Osteocyte (in vitro differentiated cells): ENCODE measurements at places on chromosomes 6 and 20. TPM values are rescaled to one million over a fixed set of nuclear protein-coding genes. Genes with fewer than 3 reads are reported as not detected.

DNA sequence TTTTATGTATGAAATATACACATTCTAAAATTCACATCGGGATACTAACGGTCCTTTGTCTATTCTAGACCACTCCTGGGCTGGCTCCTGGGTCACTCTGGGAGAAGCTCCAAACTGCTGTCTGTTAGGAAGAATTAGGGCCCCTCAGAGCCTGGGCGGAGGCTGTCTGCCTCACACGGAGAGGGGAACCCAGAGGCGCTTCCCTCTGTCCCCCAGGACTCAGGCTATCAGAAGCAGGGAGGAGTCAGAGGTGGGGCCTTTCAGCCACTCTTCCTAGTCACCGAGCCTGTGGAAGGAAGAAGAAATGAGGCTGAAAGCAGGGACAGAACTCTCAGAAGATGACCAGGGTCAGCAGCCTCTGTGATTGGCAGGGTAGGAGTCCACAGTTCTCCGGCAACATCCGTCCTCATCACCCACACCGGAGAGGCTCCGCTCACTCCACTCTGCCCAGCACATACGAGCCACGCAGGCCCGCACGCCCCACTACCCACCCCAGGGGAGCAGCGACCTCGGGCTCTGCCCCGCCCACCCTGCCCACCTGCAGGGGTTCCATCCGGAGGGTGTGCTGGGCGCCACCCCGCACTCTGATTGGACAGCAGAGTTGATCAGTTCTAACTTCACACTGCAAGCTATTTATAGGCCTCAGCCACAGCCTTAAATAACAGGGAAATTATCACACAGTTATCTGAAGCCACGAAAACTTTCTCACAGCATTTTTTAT lies 182.1 kb upstream of the AFDN start:
- H3K27me3 ChIP-seq, result no peaks in the 10 kb centered on the region
- H3K4me1 ChIP-seq, result peaks cover 15% of the 10 kb centered on the region
- no peaks in the 10 kb centered on the region for H3K36me3 ChIP-seq
- no peak overlapping the region for H3K4me3 ChIP-seq
- no peak for DNase-seq

DNA sequence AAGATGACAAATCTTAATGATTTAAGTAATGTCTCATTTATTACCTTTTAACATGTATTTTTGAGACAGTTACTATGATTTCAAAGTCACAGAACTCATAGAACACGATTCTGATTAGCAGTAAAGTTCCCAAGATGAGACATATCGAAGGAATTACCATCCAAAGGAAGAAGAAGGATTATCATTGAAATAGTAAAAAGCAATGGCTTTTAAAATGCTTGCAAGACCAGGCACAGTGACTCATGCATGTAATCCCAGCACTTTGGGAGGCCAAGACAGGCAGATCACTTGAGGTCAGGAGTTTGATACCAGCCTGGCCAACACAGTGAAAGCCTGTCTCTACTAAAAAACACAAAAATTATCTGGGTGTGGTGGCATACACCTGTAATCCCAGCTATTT lies 219.2 kb downstream of the KHDC1L start:
- H3K4me3 ChIP-seq, result no peak overlapping the region
- DNase-seq, result no peak
- H3K4me1 ChIP-seq, result no peaks in the 10 kb centered on the region
- H3K27me3 ChIP-seq, result no peaks in the 10 kb centered on the region
- no peak overlapping the region for H3K27ac ChIP-seq

GRCh38 chr6:1659816-1660215 lies 50.1 kb downstream of the FOXC1 start:
- DNase-seq, result no peak
- no peaks in the 10 kb centered on the region for H3K27me3 ChIP-seq
- H3K36me3 ChIP-seq, result peaks cover 8% of the 10 kb centered on the region

GRCh38 chr6:39422238-39422637 lies 99.7 kb upstream of the KCNK16 start:
- H3K4me3 ChIP-seq, result no peak overlapping the region
- no peaks in the 10 kb centered on the region for H3K36me3 ChIP-seq
- no peaks in the 10 kb centered on the region for H3K27me3 ChIP-seq
- peaks cover 29% of the 10 kb centered on the region for H3K4me1 ChIP-seq
- H3K27ac ChIP-seq, result peak overlapping the region; percentile 56

TPD52L2 gene
- total RNA-seq, result 102 and 109 TPM in 2 replicates

DNA sequence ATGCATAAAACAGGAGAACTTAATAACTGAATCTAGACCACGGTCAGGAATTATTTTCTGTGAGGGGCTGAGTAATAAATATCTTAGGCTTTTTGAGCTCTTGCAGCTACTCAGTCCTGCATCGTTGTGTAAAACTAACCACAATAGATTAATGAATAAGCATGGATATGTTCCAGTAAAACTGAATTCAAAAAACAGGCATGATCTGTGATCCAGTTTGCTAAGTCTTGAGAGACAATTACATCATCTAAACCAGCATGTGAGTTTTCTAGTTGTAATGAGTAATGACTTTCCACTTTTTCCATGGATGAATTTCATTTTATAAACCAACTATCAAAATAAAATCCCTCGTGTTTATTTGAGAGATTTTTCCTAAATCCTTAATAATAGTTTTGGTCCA lies 336.8 kb downstream of the RFPL4B start:
- no peaks in the 10 kb centered on the region for H3K36me3 ChIP-seq
- H3K4me1 ChIP-seq, result peaks cover 35% of the 10 kb centered on the region
- DNase-seq, result no peak
- H3K27ac ChIP-seq, result peak overlapping the region; percentile 87
- no peak overlapping the region for H3K4me3 ChIP-seq

FRMD1 gene
- 0.05 and 0.34 TPM in 2 replicates for total RNA-seq

DNA sequence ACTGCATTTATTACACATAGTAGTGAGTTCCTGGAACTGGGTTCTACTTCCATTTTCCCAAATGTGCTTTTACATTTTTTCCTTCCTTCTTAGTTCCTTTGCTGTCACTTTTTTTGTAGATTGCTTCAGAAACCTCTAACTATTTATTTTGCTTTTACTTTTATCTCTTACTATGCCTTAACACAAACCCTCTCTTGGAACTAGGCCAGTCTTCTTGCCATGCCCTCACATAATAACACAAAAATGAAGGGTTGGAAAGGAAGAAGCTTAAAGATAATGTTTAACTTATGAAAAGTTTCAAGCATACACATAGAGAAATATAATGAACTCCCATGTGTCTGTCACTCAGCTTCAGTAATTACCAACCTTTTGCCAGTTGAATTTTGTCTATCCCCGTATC lies 27.1 kb downstream of the TOP1 start:
- H3K4me3 ChIP-seq, result no peak overlapping the region
- H3K36me3 ChIP-seq, result peaks cover 2% of the 10 kb centered on the region
- DNase-seq, result no peak
- no peaks in the 10 kb centered on the region for H3K27me3 ChIP-seq
- peaks cover 70% of the 10 kb centered on the region for H3K4me1 ChIP-seq

- H3K27ac ChIP-seq, result no peak overlapping the region
- DNase-seq, result no peak
- no peaks in the 10 kb centered on the region for H3K36me3 ChIP-seq
- H3K4me1 ChIP-seq, result no peaks in the 10 kb centered on the region
Observed at GRCh38 chr20:4320291-4320690, 304.9 kb upstream of the RNF24 start.

DNA sequence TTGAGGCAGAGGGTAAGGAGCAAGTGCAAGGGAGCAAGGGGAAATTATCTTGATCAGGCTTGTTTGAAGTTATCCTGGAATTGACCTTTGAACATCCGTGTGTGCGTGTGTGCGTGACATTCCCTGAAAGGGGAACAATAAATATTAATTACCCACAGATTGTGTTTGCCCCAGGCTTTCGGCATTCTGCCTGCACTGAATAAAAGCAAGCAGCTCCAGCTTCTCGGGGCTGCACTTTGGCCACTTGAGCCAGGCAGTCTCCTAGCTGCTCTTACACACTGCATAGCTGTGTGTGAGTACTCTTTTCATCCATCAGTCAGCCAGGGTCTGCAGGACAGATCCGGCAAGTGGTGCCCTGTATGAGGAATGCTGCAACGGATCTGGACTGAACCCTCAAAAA lies 107.7 kb upstream of the BTN3A2 start:
- H3K4me3 ChIP-seq, result no peak overlapping the region
- H3K27ac ChIP-seq, result no peak overlapping the region
- no peaks in the 10 kb centered on the region for H3K36me3 ChIP-seq
- no peaks in the 10 kb centered on the region for H3K27me3 ChIP-seq
- H3K4me1 ChIP-seq, result peaks cover 16% of the 10 kb centered on the region

HLA-G gene
- total RNA-seq, result 0.32 and 0.68 TPM in 2 replicates

DNA sequence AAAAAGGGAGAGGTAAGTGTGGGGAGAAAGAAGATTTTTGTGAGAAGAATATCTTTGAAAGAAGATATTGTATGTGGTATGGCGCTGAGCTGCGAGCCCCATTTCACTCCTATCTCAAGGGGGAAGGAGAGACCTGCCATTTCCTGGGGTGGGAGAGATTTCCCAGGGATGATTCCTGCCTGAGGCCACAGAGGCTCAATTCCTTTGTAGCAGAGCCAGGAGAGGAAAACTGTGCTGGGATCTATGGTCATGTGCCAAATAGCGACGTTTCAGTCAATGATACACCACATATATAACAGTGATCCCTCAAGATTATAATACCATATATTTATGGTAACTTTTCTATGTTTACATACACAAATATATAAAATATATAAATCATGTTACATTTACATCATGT lies 28.9 kb downstream of the TCF21 start:
- H3K4me1 ChIP-seq, result peaks cover 13% of the 10 kb centered on the region
- H3K36me3 ChIP-seq, result peaks cover 1% of the 10 kb centered on the region
- H3K27me3 ChIP-seq, result peaks cover 39% of the 10 kb centered on the region
- H3K27ac ChIP-seq, result no peak overlapping the region
- DNase-seq, result no peak

HELZ2 gene
- 25.0 and 29.0 TPM in 2 replicates for total RNA-seq

PTPRA gene
- 80.2 and 88.6 TPM in 2 replicates for total RNA-seq

LY6G6C gene
- total RNA-seq, result not detected in 2 replicates
